ENCODE measurements at places on chromosomes 2 and 18.

- DNase-seq, result no peak
These were observed 8.8 kb downstream of the RAB1A start for GRCh38 chr2:65120990-65121693.

- DNase-seq, result no peak
These were observed 39.8 kb upstream of the DNMT3A start for GRCh38 chr2:25381502-25381901.

GRCh38 chr2:175579646-175580045 is 398.1 kb upstream of the ATP5MC3 start:
- DNase-seq, result no peak

DNA sequence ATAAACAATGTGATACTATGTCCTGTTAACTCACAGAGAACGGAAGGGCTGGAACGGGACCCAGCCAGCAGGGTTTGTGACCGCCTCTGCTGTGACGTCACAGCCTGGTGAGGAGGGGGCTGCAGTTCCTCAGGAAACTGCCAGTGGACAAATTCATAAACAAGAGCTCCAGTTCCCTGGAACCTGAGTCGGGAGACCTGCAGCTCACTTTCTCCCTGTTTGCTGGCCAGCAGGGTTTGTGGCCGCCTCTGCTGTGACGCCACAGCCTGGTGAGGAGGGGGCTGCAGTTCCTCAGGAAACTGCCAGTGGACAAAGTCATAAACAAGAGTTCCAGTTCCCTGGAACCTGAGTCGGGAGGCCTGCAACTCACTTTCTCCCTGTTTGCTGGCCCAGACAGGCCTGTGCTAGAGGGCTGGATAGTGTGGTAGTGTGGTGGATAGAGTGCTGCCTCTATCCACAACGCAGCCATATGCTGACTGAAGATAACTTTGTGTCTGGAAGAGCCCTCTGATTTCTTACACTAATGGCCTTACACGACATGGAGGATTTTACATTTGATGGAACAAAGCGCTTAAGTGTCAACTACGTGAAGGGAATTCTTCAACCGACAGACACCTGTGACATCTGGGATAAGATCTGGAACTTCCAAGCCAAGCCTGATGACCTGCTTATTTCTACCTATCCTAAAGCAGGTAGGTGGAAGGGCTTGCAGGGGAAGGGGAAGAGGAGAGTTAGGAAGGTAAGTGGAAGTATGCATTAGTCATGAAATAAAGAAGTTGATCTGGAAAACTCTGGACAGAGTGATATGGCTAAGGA is at the start of gene SULT1C4:
Gene SULT1C4 (plus strand): TSS at position 140 of the 816 bp plus-strand sequence. CDS start 384 bp downstream, at position 524.
- DNase-seq, result peak; percentile 78

DNA sequence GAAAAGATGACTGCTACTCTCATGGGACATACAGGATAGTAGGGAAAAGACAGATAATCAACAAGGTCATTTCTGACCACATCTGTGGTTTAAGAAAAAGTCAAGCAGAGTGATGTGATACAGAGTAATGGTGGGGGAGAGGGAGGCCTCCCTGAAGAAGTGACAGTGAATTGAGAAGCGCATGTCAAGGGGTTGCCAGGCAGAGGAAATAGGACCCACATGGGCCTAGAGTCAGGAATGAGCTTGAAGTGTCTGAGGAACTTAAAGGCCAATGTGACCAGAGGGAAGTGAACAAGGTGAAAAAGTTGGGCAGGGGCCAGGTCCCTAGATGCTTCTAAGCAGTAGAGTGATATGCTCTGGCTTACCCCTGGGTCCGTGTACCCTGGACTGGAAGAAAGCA is 113.5 kb upstream of the PPP1CB start:
- no peak for DNase-seq

DNA sequence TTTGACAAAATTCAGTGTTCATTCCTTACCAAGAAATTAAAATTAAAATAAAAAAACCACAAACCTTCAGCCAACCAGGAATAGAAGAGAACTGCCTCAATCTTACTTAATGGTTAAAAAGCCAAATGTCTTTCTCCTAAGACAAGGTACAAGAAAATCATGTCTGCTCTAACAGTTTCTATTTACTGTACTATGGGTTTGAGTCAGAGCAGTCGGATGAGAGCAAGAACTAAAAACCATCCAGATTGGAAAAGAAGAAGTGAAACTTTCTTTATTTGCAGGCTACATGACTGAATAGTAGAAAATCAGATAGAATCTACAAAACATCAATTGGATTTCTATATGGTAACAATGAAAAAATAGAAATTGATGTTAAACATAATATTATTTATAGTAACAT is 555.5 kb upstream of the TNP1 start:
- DNase-seq, result no peak

GRCh38 chr2:240468303-240469238 is 33.1 kb downstream of the GPC1 start:
- DNase-seq, result no peak

- DNase-seq, result no peak
These were observed 5.7 kb upstream of the NOSTRIN start for GRCh38 chr2:168796583-168797285.

DNA sequence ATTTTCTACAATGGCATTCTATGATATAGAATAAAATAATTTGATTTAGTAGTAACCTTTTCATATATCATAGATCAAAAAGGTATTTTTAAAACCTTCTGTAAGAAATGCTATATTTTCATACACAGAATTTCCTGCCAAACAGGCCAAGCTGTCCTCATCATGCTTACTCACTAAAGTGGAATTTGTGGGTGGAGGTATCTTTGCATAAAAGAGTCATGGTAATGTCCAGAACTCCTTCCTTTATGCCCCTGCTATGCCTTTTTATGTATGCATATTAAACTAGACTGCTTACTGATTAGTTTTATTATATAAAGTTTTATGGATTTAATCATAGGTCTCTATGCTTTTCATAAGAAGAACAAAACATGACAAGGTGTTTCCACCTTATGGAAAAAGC is 27.5 kb upstream of the MARCHF7 start:
- DNase-seq, result no peak

DNA sequence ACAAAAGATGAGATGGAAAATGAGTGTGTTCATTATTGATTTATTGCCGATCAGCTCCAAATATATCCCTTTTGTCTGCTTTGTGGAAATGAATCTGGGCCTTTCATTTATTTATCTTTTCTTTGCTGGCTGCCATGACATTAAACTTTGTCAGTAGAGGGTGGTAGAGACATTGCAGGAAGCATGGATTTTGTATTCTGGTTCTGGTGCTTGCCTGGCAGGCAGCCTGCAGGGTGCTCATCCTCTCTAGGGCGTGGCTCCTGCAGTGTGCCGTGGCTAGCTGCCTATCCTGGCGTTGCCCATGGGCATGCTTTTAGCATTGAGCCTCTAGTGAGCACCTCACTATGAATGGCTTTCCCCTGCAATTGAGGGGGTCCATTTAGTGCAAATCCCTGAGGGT is 593.1 kb downstream of the RNF144A start:
- DNase-seq, result no peak

DNA sequence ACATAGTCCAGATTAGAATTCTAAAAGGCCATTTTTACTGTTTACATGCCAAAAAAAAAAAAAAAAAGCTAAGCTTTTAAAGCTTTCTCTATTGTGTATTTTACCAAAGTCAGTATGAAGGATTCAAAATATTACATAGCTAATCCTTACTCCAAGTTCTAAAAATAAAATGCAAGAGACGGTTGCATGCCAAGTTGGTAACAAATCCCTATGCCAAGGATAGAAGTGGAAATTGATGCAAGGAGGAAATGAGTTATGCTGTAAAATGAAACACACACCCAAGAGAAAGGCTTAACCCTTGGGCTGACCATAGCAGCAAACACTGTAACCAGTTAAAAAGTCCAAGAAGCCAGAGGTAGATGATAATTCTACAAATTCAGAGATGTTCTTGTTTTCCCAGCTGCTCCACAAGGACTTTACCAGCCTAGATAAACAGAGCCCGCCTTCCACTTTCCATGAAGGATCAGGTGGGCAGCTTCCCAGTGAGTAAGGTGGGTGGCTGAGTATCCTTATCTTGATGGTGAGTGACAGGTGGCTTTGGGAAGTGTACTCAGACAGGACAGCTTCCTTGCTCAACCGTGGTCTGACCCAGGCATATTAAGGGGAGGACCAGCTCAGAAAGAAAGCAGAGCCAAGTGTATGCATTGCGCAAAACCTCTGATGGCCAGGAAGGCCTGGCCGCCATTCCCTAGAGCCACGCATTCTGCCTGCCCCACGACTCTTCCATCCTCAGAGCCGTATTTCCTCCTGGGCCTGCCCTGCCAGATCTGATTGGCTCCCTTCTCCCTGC is 34.4 kb downstream of the ATP8B1 start:
- DNase-seq, result no peak

DNA sequence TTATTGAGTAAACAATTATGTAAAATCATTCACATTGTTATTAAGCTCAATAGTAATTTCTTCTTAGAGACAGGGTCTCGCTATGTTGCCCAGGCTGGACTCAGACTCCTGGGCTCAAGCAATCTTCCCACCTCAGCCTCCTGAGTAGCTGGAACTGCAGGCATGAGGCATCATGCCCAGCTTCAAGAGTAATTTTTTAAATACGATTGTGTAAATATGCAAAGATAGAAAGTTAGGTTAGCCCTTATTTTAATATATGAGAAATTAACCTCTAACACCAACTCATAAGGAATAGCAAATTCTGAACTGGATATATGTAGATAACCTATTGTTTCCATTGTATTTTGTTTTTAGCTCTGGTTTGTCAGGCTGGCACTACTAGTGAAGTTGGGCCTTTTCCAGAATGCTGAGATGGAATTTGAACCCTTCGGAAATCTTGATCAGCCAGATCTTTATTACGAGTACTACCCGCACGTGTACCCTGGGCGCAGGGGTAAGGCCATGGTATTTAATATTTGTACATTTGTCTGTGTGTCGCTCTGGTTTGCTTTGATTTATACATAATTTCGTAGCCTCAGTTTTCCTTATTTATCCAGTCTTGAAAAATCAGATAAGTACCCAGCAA is 44.8 kb downstream of the TRAPPC12 start:
- DNase-seq, result no peak

DNA sequence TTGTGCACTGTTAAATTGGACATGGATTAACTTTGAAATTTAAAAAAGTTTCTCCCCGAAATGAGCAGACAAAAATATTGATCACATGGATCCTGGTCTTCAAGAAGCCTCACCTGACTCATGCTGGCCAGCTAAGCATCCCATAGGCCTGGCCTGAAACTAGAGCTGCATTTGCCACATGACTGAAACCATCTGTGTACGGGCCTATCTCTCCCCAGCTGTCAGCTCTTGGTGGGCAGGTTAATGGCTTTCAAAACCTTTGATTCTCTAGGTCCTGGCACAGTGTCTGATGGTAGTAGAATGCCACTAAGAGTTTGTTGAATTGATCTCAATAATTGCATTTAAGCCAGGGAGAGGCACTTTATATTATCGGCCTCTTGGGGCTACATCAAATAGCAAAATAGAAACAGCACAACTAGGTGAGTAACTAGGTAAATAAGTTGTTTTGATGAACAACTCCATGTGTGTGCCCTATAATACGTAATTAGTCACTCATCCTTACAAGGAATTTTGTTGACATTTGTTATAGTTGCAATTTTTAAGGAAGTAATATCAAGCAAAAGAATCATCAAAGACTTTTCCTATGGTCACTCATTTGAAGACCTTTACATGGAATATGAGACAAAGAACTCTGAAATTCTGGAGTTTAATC is 251.1 kb downstream of the SP3 start:
- no peak for DNase-seq

GRCh38 chr2:25400169-25400568 is 58.4 kb upstream of the DNMT3A start:
- no peak for DNase-seq

- no peak for DNase-seq
These were observed 145.2 kb downstream of the ICOS start for GRCh38 chr2:204081487-204082425.

DNA sequence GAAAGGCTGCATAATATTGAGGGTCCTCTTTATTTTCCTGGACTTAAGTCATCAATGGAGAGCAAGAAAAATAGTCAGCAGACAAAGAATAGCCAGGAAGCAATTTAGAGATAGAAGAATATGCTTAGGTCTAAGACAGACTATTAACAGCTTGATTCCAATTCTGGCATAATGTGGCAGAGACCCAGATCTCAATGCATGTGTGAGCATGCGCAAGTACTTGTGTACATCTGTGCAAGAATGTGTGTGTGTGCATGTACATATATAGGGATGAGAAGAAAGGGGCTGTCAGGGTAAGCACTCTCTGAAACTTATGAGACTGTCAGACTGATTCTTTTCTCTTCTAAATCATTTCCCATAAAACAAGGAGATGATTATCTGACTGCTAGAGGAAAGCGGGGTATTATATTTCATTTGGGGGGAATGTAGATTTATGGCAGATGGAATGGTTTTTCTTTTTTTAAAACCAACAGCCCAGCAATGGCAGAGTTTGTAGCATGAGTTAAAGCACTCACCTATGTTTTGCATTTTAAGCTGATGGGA is 381.3 kb upstream of the SPRED2 start:
- DNase-seq, result no peak

GRCh38 chr2:193965263-193965662 is 1691.8 kb upstream of the SLC39A10 start:
- no peak for DNase-seq

DNA sequence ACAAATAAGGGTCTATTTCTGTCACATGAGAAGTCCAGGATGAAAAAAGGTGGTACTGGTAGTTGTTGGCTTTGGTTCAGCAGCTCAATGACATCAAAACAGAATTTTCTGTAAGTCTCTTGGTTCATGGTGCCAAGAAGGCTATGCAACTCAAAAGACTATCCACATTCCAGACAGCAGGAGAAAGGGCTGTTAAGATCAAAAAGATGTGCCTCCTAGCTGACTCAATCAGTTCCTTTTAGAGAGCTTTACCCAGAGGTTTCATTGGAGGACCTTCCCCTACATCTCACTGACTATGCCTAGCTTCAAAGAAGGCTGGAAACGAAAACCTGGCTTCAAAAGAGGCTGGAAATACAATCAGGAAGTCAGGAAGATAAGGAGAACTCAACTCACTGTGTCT is 98.0 kb downstream of the DYM start:
- no peak for DNase-seq

GRCh38 chr2:154125891-154126290 is 254.2 kb downstream of the GALNT13 start:
- no peak for DNase-seq

DNA sequence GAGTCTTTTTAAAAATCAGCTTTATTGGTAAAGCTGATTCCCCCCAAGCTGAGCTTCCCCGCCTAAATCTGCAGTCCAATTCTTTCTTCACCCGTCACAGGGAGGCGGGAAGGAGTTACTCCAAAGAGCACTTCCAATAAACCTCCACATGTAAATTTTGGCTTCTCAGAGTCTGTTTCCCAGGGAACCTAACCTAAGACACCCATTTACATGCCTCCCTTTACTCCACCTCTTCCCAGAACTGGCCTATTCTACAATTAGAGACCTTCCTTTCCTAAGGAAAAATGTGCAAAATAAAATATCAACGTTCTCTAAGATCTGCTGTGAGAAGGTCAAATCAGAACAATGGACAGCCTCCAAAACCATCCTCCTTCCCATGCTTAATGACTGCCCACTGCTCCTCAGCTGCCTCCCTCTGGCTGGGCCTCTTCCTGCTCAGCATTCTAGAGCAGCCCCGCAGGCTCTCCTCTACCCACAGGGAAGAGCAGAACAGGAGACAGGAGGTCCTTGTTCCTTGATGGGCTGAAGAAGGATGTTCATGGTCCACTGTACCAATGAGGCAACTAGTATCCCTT is 63.6 kb downstream of the ONECUT2 start:
- DNase-seq, result no peak
